ENCODE measurements at places on chromosomes 12 and 14.

GRCh38 chr12:77861317-77861716 lies 30.6 kb downstream of the NAV3 start:
- DNase-seq, result no peak

- no peak for DNase-seq
Measured at GRCh38 chr14:72893636-72894322, at the start of gene DPF3. DPF3 (minus strand) TSS chr14:72894101; CDS start chr14:72894088, 13 bp downstream.

- no peak for DNase-seq
Measured at GRCh38 chr12:14239350-14239934, 126.0 kb upstream of the ATF7IP start.

GRCh38 chr14:24418492-24418873 lies 11.0 kb downstream of the CBLN3 start:
- no peak for DNase-seq

DNA sequence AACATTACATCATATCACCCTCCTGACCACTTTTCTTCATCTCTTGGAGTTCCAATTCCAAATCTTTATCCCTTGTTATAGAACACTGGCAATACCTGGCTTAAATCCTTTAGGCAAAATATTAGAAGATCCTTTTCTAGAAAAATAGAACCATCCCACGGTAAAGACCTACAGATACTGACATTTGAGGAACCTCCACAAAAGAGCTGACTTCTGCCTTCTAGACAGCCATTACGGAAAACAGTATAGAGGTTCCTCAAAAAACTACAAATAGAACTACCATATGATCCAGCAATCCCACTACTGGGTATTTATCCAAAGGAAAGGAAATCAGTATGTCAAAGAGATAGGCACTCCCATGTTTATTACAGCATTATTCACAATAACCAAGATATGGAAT lies 241.7 kb upstream of the AMIGO2 start:
- no peak for DNase-seq
